ENCODE measurements at places on chromosomes 1 and 21.

DNA sequence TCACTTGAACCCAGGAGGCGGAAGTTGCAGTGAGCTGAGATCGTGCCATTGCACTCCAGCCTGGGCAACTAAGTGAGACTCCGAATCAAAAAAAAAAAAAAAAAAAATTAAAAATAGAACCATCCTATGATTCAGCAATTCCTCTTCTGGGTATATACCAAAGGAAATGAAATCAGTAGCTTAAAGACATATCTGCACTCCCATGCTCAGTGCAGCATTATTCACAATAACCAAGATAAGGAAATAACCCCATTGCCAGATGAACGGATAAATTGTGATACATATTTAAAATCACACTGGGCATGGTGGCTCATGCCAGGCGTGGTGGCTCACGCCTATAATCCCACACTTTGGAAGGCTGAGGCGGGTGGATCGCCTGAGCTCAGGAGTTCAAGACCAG lies 23.8 kb downstream of the ALDH9A1 start:
- no peak for DNase-seq

GRCh38 chr1:189983166-189983890 lies 494.3 kb downstream of the BRINP3 start:
- DNase-seq: no peak

- no peak for DNase-seq
Observed at GRCh38 chr1:48261881-48262400, 39.4 kb downstream of the SLC5A9 start.

GRCh38 chr1:94772845-94773244 lies 47.3 kb upstream of the SLC44A3 start:
- no peak for DNase-seq

DNA sequence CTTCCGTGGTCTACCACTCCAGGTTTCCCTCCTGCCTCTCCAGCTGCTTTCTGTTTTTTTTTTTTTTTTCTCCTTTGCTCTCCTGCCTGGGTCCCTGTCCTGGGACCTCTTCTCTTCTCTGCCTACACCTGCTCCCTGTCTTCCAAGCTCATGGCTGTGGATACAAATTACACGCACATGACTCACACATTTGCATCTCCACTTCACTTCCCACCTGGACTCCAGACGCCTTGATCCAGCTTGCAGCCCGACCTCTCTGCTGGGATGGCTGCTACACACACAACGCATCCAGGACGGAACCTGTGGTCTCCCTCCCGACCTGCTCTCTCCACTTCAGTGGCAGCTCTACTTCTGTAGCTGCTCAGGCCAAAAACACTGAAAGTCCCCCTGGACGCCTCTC lies 44.4 kb upstream of the B3GALT5 start:
- DNase-seq: no peak

Measured in stimulated activated naive CD4-positive, alpha-beta T cell treated with Interleukin-2 at 50 U/mL for 16 hours (primary cell).